Umbilical cord (tissue), 2 donors: ENCODE measurements at places on chromosomes 6 and 20.

DNA sequence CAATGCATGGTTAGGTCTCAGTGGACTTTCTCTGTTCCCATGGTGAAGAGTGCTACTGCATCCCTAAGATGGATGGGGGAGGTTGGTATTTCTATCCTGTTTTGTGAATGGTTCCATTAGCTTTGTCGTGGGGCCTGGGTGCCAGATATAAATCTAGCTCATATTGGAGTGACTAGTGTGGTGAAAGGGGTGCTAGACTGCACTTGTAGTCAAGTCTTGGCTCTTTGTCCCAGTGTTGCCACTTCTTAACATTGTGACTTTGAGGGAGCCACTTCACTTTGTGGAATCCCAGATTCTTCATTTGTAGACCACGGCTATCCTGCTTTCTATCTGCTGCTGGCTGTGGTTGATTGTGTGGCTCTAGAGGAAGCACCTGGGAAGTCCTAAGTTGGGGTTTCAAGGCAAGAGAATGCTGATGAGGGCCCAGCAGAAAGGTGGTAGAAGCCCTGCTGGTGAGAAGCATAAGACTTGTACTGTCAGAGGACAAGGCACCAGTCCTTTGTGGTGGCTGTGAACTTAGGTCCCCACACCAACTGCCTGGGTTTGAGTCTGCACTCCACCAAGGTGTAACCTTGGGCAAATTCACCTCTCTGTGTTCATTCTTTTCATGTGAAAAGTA, 44.1 kb downstream of the VAPB start:
- DNase-seq: no peak

- no peak for DNase-seq
These were observed 21.2 kb downstream of the TNFRSF21 start for GRCh38 chr6:47288267-47289090.

DNA sequence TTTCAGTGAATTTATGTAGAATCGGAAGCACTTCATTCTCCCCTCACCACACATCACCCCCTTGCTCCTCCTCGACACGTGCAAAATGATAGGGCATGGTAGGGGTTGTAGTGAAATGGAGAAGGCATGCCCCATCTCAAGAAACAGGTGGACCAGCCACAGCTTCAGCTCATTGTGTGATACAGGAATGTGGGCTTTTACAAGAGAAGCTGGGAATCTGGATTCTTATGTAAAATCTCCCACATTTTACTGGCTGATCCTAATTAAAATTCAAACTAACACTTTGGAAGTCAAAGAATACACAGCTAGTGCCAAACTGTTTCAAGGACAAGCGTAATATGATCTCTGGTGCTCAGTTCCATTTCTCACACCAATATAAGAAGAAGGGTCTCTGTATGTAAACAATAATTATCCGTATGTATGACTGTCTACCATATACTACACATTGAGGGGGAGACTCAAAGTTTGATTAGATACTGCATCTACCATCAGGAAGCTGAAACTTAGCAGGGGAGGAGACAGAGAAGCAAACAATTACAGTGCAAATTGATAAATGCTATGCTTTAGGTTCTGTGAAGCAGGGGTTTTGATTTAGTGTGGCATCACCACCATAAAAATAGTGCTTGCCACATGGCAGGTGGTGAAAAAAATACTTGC, 24.3 kb upstream of the KIAA0408 start:
- DNase-seq: no peak

DNA sequence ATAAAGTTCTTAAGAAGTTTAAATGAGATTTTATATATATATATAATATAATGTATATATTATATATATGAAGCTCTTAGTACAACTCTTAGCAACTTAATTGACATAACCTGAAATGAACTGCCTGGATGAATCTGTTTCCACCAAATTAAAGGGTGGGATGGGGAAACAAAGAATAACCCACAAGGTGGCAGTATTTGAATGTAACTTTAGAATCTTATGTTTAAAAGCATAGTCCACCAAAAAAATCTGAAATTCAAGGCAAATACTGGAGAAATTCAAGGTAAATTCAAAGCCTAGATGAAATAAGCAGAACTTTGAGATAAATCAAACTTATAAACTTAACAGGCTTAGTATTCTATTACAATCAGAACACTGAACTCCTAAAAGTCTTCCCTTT, 4.4 kb upstream of the IBTK start:
- peak; percentile 37 for DNase-seq

DNA sequence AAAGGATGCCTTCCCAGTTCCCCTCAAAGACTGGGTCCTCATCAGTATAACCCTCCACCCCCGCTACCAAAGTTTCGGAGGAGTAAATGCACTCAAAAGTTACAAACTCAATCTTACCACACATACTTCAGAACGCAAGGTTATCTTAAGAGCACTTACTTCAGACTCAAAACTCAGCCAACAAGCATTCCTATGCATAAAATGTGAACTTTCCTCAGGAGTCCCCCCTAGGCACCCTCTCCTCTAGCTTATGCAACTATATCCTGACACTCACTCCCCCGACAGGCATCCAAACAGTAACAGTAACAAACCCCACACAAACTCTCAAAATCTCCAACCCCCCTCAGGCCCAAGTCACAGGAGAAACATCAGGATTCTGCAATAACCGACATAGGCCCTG, 11.1 kb upstream of the ADTRP start:
- no peak for DNase-seq
